ENCODE measurements at places on chromosomes 16 and 17.

- no peak for DNase-seq
Observed at GRCh38 chr17:79843474-79843815, 4.2 kb upstream of the CBX4 start.

DNA sequence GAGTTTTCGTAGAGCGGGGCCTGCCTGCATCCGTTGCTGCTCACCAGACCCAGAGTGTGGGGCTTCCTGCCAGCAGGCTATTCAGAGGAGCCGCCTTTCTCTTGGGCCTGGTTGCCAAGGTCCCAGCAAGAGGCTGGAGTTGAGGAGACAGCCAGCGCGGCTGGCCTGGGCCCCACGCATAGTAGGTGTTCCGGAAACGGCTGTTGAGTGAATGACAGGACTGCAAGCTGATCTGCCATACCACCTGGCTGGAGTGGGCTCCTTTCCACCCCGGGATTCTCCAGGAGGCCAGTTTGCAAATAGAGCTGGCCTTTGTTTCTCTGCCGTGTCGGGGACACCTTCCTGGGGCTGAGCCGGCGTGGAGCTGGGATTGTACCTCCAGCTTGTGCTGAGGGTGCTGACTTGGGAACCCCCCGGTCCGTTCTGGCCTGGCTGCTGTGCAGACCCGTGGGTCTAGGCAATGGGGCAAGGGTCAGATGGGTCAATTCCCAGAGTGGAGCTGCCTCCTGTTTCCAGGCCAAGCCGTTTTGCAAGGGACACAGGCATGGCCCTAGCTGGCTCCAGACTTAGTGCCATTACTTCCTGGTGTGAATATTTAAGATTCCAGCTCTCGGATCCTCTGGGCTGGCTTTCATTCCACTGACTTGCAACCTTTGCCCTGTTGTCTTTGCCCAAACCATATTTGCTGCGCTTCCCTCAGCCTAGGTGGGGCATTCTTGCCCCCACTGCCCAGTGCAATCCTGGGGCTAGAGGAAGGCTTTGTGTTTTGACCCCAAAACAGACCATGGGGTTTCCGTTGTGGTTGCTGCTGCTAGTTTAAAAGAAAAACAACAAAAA is 68.8 kb downstream of the CMIP start:
- no peak for DNase-seq

DNA sequence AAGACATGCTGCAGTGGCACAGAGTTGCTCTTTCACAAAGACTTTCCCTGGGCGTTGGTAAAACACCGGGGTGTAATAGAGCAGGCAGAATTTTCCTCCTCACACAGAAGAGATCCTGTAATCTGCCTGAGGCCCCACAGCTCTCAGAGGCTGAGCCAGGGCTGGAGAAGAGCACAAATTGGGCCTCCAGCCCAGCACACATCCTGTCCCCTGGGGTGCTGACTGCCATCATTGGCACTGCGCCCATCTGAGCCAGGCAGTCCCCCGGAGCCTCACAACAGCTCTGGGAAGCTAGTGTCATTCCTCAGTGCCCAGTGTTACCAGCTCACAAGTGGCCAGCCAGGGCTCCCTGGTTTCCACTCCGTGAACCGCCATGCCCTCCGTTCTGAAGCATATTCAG is 119.4 kb downstream of the SOCS1 start:
- DNase-seq: no peak

DNA sequence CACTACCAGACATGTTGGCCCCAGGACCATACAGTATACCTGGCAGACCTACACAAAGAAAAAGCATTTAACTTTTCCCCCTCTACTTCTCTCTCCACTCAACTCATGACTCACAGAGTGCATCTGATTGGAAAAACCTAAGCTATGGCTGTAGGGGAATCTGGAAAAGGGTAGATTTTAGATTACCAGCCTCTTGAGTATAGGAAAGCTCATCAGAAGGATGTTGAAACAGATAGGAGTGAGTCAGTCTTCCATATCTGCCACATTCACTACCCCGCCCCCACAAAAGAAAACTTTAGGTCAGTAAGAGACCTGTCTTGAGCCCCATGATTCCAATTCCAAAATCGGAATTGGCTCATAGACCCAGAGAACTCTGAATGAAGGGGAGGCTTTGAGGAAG is 12.3 kb downstream of the KRT9 start:
- DNase-seq: no peak

DNA sequence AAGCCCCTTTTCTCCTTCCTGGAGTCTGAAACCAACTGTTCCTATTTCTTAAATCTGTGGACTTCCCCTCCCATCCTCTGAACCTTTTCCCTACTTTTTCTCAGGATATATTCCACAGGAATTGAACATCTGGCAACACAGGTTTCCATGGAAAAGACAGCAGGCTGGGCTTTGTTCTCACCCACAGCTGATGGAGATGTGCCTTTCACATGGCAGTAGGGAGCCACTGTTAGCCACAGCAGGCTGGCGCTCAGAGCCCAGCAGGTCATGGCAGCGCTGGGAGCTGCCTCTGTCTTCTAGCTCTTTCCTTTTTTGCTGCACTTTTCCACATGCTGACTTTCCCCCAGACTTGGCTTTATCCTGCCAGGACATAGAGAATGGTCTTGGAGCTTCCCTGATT is 116.4 kb upstream of the NLRP1 start:
- DNase-seq: no peak

DNA sequence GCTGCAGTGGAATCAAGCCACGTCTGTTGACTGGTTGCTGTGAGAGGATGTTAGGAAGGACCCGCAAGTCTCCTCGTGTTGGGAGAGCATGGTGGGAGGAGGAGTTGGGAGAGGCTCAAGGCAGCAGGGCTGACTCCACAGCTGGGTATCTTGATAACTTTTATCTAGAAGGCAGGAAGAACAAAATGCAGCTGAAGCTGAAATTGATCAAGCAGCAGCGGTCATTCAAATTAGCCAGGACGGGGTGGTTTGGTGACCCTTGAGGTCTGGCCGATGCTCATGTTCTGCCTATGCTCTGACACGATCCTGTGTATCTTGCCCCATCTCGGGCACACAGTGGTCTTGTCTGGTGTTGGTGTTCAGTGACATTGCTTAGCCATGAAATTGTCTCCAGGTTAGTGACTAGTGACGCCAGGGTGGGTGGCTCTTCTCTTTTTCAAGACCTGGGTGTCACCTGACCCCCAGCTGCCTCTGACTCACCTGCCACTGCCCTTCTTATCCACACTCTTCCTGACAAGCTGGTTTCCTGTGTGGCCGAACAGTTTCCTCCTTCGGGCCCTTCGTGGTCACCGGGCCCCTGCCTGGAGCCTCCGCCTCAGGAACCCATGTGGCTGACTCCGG is 19.1 kb downstream of the NPTX1 start:
- DNase-seq: no peak

- no peak for DNase-seq
Observed at GRCh38 chr17:60893475-60893874, 215.8 kb downstream of the BCAS3 start.

- DNase-seq: peak; percentile 15
Observed at GRCh38 chr16:72501739-72502593, 330.0 kb upstream of the PMFBP1 start.

All from activated CD4-positive, alpha-beta T cell treated with anti-CD3 and anti-CD28 coated beads, Interleukin-2, amount 50 U/mL, for 1 hour (primary cell).